ENCODE measurements at places on chromosomes 2 and 18.

- no peak for DNase-seq
These were observed 53.1 kb downstream of the TTC27 start for GRCh38 chr2:32680942-32681341.

GRCh38 chr2:79292239-79292957 lies 132.8 kb upstream of the REG3A start:
- no peak for DNase-seq

GRCh38 chr2:62071126-62071598 lies 124.8 kb upstream of the B3GNT2 start:
- DNase-seq = no peak

DNA sequence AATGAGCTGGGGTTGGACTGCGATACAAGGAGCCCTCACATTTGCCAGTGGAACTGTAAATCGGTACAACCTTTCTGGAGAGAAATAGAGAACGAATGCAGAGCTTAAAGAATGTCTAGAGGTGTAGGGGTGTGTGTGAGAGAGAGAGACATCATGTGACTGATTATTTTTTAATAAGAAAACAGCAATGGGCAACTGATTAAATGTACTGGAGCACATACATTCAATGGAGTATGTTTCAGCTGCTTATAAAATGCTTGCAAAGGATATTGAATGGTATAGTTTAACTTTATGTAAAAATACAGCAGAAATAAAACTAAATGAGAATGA lies 391 bp upstream of the TMEM17 start:
- DNase-seq = no peak

DNA sequence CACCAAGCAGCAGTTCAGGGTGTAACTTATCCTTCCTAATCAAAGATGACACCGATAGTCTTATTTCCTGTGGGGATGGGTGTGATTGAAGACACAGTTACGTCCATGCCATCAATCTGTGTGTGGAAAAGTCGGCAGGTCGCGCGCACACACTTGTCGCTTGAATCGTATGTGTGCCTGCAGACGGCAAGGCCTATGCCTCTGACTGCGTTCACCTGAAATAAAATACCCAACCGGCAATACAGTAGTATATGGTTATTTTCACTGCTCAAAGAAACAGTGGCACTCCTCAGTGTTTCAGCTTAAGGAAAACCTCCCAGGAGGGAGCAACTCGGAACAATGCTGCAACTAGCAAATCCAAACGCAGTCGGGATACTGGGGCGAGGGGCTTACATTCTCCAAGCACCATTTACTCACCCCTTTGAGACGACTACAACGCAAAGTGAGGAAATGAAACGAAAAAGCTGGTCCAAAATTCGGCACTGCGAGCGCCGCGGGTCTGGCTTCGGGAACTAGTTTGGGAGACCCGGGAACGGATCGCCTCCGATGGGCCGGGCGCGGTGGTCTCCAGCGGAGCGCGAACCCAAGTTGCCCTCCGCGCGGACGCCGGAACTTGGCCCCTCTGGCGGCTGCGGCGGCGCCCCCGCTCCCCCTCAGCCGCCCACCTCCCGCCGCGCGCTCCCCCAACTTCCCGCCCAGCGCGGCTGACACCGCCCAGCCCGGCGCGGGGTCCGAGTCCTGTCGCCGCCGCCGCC lies 675 bp downstream of the PRKD3 start:
- no peak for DNase-seq

DNA sequence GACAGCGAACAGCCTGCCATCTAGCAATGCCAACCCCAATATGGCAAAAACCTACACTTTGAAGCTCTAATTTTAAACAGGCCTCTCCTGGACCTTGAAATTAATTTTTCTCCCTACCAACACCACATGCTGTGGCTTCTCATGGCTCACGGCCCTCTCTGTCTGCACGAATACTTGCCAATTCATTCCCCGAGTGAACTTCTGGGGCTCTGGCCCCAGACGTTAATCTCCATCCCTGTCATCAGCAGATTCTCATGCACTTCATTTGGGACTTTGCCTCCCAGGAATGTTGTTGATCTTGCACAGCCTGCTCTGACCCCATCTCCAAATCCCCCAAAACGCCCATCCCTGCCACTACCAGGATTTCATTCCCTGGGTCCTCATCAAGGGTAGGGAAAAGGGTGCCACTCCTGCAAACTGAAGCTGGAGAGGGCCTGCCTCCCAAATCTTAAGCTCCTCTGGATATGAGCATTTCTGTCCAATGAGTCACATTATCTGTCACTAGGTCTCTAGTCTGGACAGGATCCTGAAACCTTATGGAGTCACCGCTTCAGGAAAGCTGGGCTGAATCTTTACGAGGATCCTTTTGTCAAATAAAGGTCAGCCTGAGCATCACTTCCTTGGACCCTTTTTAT lies 10.4 kb downstream of the FIGLA start:
- no peak for DNase-seq

DNA sequence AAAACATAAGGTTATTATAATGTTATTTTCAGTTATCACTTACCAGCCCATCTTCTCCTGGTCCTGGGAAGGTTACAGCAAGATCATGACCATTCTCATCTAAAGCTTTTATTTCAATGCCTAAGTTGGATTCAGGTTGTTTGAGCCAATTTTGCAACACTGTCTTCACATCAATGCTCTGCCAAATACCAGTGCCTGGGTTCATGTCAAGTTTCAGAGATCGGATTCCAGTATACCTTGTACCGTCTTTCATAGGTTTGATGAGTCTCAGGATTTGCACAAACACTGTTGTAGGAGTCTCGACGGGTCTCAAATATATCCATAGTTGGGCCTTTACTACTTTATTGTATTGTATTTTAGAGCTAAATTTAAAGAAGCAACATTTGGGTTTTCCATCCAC lies 2.5 kb downstream of the MSTN start:
- no peak for DNase-seq

GRCh38 chr18:48811401-48811800 lies 139.4 kb downstream of the SMAD7 start:
- DNase-seq = no peak

GRCh38 chr2:24708537-24709152 lies 84.5 kb downstream of the PTRHD1 start:
- DNase-seq = no peak

DNA sequence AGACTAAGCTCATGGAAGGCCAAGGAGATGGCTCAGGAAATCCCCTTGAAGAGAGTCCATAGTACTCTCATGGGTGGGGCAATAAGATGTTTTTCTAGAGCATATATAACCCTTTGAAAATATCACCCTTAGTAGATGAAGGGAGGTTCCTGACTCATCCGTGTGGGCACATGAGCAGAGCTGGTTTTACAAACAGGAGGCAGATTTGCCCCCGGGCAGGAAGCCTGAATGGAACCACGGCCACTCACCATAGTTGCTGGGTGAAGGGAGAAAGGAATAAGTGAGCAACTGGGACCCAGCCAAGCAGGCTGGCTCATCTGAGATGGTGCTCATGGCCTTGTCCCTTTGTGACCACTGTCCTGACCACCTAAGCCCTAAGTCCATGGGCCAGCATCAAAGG lies 29.0 kb upstream of the MAPRE3 start:
- DNase-seq = no peak

DNA sequence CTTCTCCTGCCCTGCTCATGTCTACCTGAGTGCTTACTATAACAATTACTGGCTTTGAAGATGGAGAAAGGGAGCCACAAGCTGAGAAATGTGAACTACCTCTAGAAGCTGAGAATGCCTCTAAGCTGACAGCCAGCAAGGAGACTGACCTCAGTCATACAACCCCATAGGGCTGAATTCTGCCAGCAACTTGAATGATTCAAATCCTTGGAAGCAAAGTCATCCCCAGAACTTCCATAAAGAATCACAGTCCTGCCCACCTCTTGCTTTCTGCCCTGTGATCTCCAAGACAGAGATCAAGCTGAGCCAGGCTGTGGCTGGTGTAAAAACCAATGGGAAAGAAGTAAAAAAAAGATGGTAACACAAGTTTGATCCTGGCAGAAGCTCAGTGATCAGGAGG lies 288.2 kb upstream of the SPHKAP start:
- DNase-seq = no peak

DNA sequence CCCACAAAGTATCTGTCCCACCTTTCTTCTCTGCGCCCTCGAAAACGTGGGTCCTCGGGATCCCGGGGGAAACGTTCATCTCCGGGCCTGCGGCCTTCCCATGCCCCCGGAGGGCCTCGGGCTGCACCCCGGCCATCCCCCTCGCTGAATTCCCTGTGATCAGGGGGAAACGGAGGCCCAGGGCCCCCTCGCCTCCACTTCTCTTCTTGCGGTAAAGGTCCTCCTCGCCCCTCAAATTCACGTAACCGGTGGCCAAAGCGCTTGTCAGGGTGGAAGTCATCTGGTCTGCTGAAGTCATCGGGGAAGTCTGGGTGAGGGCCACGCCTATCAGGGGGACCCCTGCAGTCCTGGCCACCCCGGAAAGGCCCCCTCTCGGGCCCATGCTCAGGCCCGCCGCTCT lies 12.3 kb downstream of the SFT2D3 start:
- no peak for DNase-seq

DNA sequence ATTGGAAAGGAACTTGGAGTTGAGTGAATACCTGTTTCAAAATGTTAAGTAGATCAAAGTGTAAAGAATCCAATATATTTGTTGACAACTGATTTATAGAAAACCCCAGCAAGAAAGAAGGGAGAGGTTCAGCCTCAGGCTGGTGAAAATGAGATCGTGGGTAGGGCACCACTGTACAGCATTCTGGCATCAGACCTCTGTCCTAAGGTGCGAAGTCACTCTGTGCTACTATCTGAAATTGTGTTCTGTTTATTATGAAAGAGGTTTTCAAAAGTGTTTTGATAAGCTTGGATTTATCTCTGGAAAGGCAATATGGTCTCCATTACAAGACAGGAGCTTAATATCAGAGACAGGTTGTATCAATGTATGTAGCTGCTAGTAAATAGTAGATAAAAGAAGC lies 80.5 kb upstream of the MAP4K3 start:
- no peak for DNase-seq

GRCh38 chr2:213185147-213185822 lies 33.9 kb upstream of the IKZF2 start:
- no peak for DNase-seq

DNA sequence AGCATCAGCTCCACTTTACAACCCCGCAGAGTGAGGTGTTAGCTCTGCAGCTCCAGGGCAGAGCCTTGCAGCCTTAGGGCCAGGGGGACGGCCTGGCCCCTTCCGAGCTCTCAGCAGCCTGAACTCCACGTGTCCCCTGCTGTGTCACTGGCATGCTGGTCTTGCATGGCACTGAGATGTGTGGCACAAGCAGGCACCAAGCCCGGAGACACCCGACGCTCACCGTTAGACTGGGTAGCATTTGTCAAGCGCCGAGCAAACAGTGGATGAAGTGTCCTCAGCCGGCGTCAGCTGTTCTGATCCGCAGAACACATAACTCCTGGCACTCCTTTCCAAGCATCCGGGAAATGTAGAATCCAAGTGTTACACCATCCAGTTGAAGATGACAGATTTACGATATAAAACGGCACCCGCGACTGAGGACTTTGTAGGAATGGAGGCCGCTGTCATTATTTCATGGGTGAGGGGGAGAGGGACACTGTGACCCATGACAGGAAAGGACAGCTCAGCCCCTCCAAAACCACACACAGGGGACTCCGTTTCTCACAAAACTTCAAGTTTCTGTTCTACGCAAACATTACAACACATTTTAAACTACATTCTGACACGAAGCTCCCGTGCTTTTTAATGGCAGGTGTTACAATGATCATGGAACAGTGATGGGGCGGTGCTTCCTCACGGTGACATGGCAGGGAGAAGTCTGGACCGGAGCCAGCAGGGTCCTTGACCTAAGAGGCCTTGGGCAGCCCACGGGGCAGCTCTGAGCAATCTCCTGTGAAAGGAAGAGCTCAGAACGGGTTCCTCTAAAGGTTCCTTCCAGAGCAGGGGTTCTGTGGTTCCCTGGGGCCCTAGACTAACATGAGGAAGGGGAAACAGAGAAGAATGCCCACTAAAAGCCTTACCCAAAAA lies 89.4 kb downstream of the HDAC4 start:
- no peak for DNase-seq

- no peak for DNase-seq
These were observed 63.8 kb downstream of the RTP5 start for GRCh38 chr2:241933179-241933911.

DNA sequence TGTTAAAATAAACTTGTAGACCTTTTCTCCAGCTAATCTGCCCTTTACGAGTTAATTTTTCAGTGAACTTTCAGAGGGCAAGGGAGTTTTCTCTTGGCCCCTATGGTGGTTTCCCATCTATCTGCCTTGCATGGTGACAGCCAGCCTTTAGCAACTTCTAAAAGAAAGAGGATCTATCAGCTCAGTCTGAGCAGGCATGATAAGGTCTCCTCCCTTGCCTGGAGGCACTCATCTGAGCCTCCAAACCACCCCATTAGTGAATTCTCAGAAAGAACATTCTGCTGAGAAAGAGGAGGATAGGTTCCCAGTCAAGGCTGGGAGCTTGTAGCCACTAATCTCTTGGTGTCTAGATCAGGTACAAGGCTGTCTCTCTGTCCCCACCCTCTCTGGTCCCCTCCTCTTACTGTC lies 10.7 kb upstream of the GYPC start:
- no peak for DNase-seq

DNA sequence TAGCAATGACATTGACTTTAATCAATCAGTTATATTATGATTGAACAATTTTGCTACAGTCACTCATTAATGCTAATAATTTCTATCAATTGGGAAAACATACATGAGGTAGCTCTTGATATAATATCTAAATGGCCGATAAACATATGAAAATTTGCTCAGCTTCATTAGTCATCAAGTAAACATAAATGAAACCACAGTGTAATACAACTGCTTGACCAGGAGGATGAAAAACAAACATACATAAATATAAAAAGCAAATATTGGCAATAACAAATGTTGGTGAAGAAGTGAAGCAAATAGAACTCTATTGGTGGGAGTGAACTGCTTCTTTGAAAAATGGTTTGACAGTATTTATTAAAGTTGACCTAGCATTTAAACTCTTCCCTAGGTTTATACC lies 130.9 kb downstream of the ASXL3 start:
- DNase-seq = no peak

DNA sequence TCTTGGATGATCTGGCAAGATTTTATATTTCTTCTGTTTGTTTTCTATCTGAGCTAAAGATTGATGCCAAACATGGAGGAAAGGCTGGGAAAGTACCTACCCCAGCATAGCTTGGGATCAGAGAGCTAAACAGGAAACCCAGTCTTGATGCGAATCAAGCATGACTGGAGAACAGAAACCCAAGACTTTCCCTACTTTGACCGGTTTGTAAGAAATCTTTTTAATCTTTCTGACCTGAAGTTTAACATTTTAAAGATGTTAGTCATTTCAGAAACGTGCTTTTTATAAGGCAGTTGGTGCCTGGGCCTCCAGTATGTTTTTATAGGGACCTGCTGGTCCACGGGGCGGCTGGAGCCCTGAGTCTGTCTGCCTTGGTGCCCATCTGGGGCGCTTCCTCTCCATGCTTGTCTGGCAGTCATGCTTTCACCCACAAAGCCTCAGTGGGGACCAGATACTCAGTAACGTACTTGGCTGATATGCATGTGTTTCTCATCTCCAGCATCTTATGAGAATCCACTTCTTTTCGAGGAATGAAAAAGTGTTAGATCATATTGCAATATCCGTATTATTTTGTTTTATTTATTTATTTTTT lies 266.5 kb downstream of the PTGR3 start:
- DNase-seq = no peak
